Renal pelvis (tissue), 12 donors: ENCODE measurements at places on chromosomes 6 and 20.
A peak's percentile ranks its signal among the peaks of the same experiment; 100 is the strongest.

GRCh38 chr6:150144294-150144868 lies 1.5 kb downstream of the PPP1R14C start:
- DNase-seq: no peak

DNA sequence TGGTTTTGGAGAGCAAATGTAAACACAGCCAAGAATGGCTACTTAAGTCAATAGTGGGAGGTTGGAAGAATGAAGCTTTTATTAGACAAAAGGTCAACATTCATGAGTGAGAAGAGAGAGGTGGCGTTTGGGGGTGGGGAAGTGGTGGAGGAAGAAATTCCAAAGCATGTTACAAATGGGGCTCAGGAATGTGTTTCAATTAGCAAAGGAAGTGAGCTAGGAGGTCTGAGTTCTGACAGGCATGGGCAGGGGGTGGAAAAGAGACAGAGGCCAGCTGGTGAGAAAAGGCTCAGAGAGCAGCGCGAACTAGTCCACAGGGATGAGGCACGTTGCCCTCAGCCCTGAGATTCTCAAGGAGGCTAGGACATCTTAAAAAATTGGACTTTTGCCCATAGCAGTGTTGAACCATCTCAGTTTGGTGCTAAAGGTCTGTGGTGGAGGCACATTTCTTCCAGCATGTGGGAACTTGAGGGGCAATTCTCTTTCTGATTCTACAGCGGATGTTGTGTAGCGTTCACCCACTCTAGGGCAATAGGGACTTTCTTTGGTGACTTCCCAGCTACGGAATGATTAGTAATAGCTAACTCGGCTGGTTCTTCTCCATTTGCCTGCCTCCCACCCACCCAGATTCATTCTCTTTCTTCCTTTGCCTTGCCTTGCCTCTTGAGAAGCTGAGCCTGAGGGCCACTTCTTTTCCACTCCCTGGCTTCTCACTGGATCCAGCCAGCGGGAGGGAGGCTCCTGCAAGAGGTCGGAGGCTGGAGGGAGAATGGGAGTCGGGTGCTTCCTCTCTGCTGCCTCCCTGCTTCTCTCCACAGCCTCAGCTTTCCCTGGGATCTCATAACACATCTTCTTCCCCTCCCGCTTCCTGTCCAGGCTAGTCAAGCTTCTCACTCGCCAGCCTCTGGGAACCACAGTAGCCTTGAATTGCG lies 45.1 kb upstream of the NEDD9 start:
- peak; percentile 91 for DNase-seq

DNA sequence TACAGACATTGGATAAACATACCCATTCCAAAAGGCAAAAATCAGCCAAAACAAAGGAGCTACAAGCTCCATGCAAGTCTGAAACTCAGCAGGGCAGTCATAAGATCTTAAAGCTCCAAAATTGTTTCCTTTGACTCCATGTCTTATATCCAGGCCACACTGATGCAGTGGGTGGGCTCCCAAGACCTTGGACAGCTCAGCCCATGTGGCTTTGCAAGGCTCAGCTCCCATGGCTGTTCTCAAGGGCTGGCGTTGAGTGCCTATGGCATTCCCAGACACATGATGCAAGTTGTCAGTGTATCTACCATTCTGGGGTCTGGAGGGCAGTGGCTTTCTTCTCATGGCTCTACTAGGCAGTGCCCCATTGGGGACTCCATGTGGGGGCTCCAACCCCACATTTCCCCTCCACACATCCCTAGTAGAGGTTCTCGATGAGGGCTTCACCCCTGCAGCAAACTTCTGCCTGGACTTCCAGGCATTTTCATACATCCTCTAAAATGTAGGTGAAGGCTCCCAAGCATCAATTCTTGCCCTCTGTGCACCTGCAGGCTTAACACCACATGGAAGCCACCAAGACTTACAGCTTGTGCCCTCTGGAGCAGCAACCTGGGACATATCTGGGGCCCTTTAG lies 35.4 kb upstream of the SENP6 start:
- no peak for DNase-seq

DNA sequence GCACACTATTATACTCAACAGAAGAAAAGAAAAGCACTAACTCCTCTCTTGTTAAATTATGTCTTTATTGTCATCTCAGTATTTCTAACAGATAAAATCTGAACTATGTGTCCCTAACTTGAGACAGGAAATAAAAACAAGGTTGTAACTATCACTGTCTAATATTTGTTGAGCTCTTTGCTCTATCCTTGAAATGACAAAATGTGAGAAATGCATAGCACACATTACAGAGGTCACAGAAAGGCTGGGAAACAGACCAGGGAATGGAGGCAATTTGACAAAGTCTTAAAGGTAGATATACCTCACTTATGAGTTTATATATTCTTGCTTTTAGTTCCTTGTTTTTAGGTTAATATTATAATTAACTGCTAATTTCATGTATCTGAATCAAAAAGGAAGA lies 102.4 kb upstream of the MAP7 start:
- no peak for DNase-seq

DNA sequence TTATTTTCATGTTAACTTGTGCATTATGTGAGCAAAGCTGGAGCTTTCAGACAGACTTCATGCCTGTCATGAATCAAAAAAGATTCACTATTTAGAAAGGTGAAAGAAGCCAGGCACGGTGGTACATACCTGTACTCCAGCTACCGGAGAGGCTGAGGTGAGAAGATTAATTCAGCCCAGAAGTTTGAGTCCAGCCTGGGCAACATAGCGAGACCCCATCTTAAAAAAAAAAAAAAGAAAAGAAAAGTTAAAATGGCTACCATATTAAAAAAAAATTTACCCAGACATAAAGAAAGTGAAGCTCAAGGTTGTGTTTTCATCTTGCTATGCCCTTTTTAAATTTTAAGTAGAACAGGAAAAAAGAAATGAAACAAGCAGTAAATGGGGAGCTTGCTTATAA lies 889 bp downstream of the CASS4 start:
- no peak for DNase-seq

DNA sequence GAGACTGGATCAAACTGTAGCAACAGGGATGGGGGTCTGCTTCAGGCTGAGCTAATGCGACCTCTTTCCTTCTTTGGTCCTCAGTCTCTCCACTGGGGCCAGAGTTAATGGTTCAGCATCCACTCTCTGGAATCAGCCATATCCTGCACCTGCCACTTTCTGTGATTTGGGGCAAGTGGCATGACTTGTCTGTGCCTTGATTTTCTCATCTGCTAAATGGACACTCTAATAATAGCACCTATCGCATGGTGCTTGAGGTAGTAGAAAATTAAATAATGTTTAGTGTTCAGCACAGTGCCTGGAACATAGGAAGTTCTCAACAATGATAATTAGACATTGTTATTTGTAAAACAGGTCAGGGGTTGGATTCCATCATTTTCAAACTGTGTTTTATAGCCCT lies 6.3 kb downstream of the XKR7 start:
- no peak for DNase-seq
